ENCODE measurements at places on chromosomes 6 and 20.

- DNase-seq: no peak
Observed at GRCh38 chr20:15342991-15343523, 1005.6 kb upstream of the FLRT3 start.

- DNase-seq: no peak
Observed at GRCh38 chr20:57678340-57678739, 31.5 kb downstream of the PMEPA1 start.

DNA sequence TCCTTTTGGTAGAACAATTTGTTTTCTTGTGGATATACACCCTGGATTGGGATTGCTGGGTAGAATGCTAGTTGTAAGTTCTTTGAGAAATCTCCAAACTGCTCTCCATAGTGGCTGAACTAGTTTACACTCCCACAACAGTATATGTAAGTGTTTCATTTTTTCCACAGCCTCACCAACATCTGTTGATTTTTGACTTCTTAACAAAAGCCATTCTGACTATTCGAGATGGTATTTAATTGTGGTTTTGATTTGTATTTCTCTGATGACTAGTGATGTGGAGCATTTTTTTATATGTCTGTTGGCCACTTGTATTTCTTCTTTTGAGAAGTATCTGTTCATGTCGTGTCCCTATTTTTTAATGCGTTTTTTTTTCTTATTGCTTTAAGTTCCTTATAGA lies 444.1 kb downstream of the CBLN4 start:
- no peak for DNase-seq

DNA sequence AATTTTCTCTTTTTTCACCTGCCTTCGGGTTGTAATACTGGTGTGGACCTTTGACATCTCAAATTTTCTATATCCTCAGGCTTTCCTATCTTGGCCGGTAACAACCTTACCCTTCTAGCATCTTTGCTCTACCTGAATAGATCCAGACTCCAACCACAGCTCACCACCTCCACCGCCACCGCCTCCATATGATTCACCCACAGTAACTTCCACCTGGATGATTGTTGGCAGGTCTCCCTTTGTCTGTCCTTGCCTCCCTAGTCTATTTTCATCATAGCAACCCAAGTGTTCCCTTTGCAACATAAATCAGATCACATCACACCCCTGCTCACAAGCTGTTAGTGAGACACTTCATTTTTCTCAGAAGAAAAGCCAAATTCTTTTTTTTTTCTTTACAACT lies 525.8 kb upstream of the POU3F2 start:
- no peak for DNase-seq

GRCh38 chr6:146770275-146770964 lies 171.6 kb downstream of the ADGB start:
- no peak for DNase-seq

GRCh38 chr20:22214296-22214695 lies 370.1 kb downstream of the FOXA2 start:
- DNase-seq: no peak

GRCh38 chr20:3687655-3688054 lies 5.8 kb upstream of the ADAM33 start:
- DNase-seq: no peak
